ENCODE measurements at places on chromosomes 2 and 18.

GRCh38 chr2:239778861-239779558, 246.1 kb downstream of the NDUFA10 start:
- no peaks in the 10 kb centered on the region for H3K4me1 ChIP-seq
- H3K36me3 ChIP-seq: no peaks in the 10 kb centered on the region
- DNase-seq: peak; percentile 16
- H3K27me3 ChIP-seq: peaks cover 5% of the 10 kb centered on the region
- no peak overlapping the region for H3K27ac ChIP-seq

DNA sequence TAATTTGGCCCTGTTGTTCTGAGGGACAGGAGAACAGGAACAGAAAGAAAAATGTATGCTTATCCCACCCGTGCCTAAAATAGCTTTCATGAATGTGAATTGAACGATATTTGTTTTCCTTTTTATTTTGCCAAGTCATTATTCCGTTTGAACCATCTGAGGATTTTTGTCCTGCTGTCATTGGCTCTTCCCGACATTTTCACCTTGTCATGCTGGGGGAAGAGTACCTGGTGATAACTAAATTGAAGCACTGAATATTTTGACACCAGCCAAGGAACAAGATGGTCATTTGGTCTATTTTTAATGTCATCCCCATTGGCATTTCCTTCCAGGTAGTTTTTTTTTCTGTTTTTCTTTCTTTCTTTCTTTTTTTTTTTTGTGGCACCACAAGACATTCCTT, 204.1 kb downstream of the DCC start:
- no peak overlapping the region for H3K4me3 ChIP-seq
- no peaks in the 10 kb centered on the region for H3K4me1 ChIP-seq
- no peaks in the 10 kb centered on the region for H3K27me3 ChIP-seq
- DNase-seq: no peak

- H3K27ac ChIP-seq: no peak overlapping the region
- H3K27me3 ChIP-seq: peaks cover 3% of the 10 kb centered on the region
- no peaks in the 10 kb centered on the region for H3K4me1 ChIP-seq
- H3K36me3 ChIP-seq: no peaks in the 10 kb centered on the region
These were observed 240.7 kb downstream of the DCDC2C start for GRCh38 chr2:3944071-3944470.

GRCh38 chr2:120239488-120240287, 13.0 kb upstream of the RALB start:
- peaks cover 5% of the 10 kb centered on the region for H3K36me3 ChIP-seq
- DNase-seq: peak; percentile 15
- peaks cover 17% of the 10 kb centered on the region for H3K4me1 ChIP-seq
- H3K27me3 ChIP-seq: no peaks in the 10 kb centered on the region
- no peak overlapping the region for H3K4me3 ChIP-seq

DNA sequence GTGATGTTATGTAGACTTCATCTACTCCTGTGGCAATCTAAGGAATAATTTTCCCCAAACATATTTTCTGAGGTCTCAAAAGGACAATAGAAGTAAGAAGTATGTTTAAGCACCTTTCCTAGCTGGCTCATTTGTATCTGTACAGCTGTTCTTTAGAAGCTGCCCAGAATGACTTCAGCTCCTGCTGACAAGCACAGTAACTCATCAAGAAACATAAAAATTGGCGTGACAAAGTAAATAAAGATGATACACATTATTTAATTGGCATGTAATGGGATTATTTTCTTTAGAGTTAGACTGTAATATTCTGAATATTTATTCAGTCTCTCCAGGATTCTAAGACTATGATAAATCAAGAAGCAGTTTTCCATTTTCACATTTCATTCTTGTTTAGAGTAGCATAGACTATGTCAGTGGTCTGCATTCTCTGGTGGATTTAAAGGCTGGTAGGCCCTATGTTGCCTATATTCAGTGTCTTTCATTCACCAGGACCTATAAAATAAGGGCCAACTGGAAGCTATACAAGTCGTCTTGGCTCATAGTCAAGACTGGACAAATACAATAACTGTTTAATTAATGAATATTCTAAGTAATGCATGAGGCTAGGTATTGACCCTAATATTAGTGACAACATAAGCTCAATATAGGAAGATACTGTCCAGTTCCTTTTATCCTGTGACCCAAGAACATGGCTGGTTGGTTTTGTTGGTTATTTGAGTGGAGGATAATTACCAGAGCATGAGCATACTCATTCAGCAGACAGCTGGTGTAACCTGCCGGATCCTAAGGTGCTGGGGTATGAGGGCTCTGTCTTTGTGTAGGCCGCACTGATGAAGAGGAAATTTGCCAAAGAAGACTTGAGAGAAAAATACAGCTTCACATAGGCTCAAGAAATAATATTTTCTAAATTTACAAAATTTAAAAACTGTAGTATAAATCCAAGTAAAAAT, 107.0 kb downstream of the PDE1A start:
- H3K36me3 ChIP-seq: no peaks in the 10 kb centered on the region
- DNase-seq: no peak
- no peak overlapping the region for H3K27ac ChIP-seq
- no peak overlapping the region for H3K4me3 ChIP-seq
- H3K27me3 ChIP-seq: no peaks in the 10 kb centered on the region

- H3K27me3 ChIP-seq: no peaks in the 10 kb centered on the region
- peaks cover 56% of the 10 kb centered on the region for H3K4me1 ChIP-seq
- H3K27ac ChIP-seq: peak overlapping the region; percentile 45
These were observed 42.8 kb downstream of the DNMT3A start for GRCh38 chr2:25298776-25299431.

DNA sequence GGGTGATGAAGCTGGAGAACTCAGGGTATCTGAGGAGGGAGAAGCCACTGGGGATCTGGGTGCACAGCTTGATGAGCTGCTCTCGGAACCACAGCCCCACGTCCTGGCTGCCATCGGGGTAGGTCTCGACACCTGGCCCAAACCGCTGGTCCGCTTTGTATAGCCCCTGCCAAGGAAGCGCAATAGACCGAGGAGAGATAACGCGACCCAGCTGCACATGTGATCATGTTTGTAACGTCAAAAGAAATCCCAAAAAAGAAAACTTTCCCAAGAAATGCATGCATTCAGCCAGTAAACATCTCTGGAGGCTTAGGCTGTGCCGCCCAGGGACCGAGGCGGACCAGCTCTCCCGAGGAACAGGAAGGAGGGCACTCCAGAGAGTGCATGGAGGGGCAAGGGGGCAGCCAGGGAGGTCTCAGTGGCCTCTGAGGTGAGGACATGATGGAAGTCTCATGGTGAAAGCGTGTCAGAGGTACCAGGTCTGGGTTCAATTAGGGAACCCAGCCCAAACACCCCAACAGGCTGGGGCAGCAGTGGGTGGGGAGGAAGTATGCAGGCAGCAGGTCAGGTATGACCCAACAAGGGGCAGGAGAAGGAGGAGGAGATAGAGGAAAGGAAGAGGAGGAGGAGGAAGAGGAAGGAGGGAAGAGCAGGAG, 28.3 kb downstream of the ANKMY1 start:
- H3K36me3 ChIP-seq: peaks cover 86% of the 10 kb centered on the region
- peak overlapping the region; percentile 42 for H3K27ac ChIP-seq
- peaks cover 1% of the 10 kb centered on the region for H3K4me1 ChIP-seq
- H3K27me3 ChIP-seq: no peaks in the 10 kb centered on the region
- no peak for DNase-seq

GRCh38 chr2:172434821-172435605, 7.6 kb downstream of the ITGA6 start:
- no peak for DNase-seq
- peak overlapping the region; percentile 54 for H3K4me3 ChIP-seq
- H3K36me3 ChIP-seq: peaks cover 4% of the 10 kb centered on the region
- H3K27ac ChIP-seq: peak overlapping the region; percentile 54
- H3K4me1 ChIP-seq: peaks cover 55% of the 10 kb centered on the region
- peaks cover 3% of the 10 kb centered on the region for H3K27me3 ChIP-seq

- no peak for DNase-seq
- H3K36me3 ChIP-seq: peaks cover 9% of the 10 kb centered on the region
- H3K27me3 ChIP-seq: no peaks in the 10 kb centered on the region
- H3K4me1 ChIP-seq: peaks cover 3% of the 10 kb centered on the region
These were observed 29.1 kb downstream of the PRKD3 start for GRCh38 chr2:37295469-37296073.

DNA sequence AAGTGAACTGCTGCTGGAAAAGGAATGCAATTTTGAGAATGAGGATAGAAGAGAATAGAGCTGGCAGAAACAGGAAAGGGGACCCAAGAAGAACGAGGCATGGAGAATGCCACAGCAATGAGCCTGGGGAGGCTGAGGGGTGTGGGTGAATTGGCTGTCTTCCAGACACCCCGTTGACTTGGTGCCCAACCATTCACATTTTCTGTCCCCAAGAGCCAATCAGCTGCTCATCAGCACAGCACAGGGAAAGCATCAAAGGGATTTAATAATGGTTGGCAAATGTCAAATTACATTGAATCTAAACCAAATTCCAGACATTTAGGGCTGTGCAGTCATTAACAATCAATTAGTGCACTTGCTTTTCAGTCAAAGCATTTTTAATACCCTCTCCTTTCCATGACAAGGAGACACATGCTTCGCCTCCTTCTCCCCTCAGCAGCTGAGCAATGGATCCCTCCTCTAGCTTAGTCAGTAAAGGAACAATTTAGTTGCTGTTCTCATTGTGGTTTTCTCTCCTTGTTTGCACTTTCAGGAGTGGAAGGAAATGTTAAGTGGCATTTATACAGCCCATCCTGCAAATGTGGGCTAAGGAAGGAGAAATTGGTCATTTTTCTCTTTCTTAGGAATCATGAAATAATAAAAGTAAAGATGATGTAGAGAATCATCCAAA, 98.8 kb downstream of the KLF7 start:
- peaks cover 5% of the 10 kb centered on the region for H3K36me3 ChIP-seq
- no peak for DNase-seq
- H3K4me1 ChIP-seq: peaks cover 9% of the 10 kb centered on the region
- no peak overlapping the region for H3K27ac ChIP-seq

DNA sequence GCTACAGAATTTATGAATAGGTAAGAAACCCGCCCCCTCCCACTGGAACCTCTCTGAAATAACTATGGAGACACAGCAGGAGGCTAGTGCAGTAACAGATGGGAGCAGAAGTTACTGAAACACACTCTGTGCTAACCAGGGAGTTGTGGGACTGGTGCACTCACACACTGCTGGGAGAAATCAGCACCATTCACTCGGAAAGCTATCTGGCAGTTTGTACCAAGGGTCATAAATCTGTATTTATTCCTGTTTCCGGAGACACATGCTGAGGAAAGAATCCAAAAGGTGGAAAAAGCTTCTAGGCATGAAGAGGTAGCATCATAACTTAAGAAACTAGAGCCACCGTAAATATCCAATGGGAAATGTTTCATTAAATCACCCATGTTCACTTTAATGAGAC, 39.9 kb downstream of the TGFA start:
- H3K4me3 ChIP-seq: no peak overlapping the region
- DNase-seq: no peak
- peaks cover 14% of the 10 kb centered on the region for H3K4me1 ChIP-seq
- H3K27me3 ChIP-seq: no peaks in the 10 kb centered on the region

- H3K27me3 ChIP-seq: peaks cover 2% of the 10 kb centered on the region
- H3K27ac ChIP-seq: no peak overlapping the region
- no peak for DNase-seq
- no peaks in the 10 kb centered on the region for H3K4me1 ChIP-seq
- no peaks in the 10 kb centered on the region for H3K36me3 ChIP-seq
These were observed 119.2 kb downstream of the PAX3 start for GRCh38 chr2:222179592-222179991.

DNA sequence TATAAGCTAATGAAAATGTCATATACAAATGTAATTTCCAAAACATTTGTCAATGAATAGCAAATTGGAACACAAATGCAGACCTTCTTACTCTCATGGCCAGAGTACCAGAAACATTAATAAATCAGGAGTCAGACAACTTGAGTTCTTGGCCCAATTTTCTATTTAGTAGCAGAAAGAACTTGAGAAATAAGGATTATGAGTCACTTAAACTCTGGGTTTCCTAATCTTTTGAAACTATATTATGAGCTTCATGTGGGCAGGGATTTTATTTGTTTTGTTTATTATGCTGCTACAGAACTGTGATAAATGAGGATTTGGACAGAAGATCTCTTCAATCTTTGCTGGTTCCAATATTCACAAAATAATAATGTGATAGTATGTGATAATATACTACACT, 686.7 kb downstream of the NR4A2 start:
- H3K4me1 ChIP-seq: no peaks in the 10 kb centered on the region
- H3K4me3 ChIP-seq: no peak overlapping the region
- DNase-seq: no peak
- no peak overlapping the region for H3K27ac ChIP-seq

DNA sequence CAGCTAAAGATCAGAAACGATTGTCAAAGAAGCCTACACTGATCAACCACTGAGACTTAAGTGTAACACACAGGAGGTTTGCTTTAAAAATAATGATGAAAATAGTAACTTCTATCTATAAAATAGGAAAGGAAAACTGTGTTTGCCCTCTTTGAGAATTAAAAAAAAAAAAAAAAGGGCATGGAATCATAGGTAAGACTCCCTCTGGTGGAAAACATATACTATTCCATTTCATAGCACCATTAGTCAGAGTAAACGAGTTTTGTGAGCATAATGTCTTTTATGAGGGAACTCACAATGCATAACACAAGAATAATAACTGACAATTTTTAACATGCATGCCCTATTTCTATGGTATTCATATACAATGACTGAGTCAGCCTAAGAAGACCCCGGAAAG, 36.3 kb downstream of the SLC35F5 start:
- peaks cover 16% of the 10 kb centered on the region for H3K36me3 ChIP-seq
- no peak overlapping the region for H3K4me3 ChIP-seq
- H3K27me3 ChIP-seq: no peaks in the 10 kb centered on the region
- peaks cover 2% of the 10 kb centered on the region for H3K4me1 ChIP-seq
- no peak for DNase-seq

GRCh38 chr2:132438691-132439090, 22.1 kb downstream of the GPR39 start:
- no peaks in the 10 kb centered on the region for H3K27me3 ChIP-seq
- no peaks in the 10 kb centered on the region for H3K4me1 ChIP-seq
- H3K27ac ChIP-seq: no peak overlapping the region
- H3K4me3 ChIP-seq: no peak overlapping the region

- H3K27me3 ChIP-seq: no peaks in the 10 kb centered on the region
- H3K36me3 ChIP-seq: peaks cover 31% of the 10 kb centered on the region
- no peak overlapping the region for H3K4me3 ChIP-seq
- no peak overlapping the region for H3K27ac ChIP-seq
- H3K4me1 ChIP-seq: no peaks in the 10 kb centered on the region
- DNase-seq: no peak
These were observed 233.4 kb downstream of the WDR7 start for GRCh38 chr18:56884511-56884910.

Measured in activated naive CD8-positive, alpha-beta T cell treated with anti-CD3 and anti-CD28 coated beads, Interleukin-2, amount 10 ng/mL, durations not matched to agents 7 days and 5 days (primary cell).